ENCODE measurements at places on chromosomes 6 and 20. TPM values are rescaled to one million over a fixed set of nuclear protein-coding genes. Genes with fewer than 3 reads are reported as not detected.

HS3ST5 gene
- not detected for total RNA-seq

DNA sequence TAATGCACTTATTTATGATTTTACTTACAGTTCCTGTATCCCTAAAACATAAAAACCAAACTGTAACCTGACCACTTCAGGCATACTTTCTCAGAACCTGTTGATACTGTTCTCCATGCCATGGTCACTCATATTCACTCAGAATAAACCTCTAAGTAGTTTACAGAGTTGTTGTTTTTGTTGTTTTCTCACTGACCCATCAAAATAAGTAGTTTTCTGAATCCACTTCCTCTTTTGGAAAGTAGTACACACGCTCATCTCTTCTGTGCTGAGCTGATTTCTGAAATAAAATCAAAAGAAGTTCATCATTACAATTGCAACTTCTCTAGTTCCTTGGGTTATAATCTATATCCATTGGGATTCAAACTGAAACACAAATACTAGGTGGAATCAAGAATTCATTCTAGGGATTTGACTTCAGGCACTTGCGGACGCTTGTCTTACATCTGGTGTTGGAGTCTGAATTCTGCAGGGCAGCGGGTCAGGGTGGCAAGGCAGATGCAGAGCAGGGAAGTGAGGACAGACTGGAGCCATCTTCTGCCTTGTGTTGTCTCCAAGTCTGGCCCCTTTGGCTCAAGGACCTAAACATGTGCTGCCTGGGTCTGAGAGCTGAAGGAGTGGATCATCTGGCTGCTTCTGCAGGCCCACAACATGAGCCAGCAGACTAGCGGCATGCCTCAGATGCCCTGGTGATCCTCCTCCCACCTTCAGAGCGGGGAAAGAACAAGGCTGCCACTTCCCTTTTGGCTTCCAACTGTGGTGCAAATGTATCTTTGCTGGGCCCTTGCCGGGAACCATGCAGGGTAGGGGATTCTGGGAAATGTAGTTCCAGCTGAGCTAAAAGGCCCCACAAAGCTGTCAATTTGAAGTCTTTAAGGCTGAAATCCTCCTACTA, 167.9 kb upstream of the MYLIP start:
- DNase-seq = no peak

RAET1L gene
- not detected for total RNA-seq

DNA sequence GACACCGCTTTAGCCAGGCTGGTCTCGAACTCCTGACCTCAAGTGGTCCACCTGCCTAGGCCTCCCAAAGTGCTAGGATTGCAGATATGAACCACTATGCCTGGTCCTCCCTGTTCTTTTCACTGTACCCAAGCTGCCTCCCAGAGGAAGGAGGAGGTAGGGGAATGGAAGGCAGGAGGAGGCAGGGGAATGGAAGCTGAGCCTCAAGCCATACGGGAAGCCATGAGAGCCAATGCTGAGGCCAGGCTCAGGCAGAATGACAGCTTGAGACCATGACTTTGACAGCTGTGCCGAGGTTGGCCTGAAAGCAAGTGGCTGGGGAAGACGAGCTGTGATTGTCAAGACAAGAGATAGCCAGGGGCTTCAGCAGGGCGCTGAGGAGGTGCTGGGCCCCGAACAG, 13.6 kb upstream of the ZNF335 start:
- DNase-seq = no peak

- peak; percentile 15 for DNase-seq
These were observed 36.2 kb upstream of the HMGA1 start for GRCh38 chr6:34200340-34200971.

GRCh38 chr6:4412488-4412887, 277.1 kb upstream of the ECI2 start:
- no peak for DNase-seq

MRPS26 gene
- total RNA-seq = 37.0 TPM

DNA sequence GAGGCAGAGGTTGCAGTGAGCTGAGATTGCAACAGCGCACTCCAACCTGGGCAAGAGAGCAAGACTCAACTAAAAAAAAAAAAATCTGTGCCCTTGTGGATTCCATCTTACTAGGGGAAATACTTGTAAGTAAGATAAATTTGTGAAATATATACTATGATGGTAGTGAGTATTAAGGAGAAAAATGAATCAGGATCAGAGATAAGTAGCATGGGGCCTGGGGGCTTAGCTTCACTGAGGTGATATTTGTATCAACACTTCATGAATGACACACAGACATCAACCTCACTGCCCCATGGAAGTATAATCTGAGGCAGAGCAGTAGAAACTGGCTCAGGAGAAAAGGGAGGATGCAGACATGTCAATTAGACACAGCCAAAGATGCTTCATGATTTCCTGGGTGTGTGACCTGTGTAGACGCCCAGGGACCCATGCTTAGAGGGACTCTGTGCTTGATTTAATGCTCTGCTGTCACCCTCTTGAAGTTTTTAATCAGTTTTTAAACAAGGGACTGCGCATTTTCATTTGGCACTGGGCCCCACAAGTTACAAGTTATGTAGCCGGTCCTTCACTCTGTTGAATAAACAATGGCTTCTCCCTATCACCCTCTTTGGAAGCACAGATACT, 41.9 kb downstream of the PCNA start:
- no peak for DNase-seq

GRCh38 chr6:3656076-3656475, 95.4 kb downstream of the PXDC1 start:
- no peak for DNase-seq

OPRM1 gene
- total RNA-seq = not detected

DNA sequence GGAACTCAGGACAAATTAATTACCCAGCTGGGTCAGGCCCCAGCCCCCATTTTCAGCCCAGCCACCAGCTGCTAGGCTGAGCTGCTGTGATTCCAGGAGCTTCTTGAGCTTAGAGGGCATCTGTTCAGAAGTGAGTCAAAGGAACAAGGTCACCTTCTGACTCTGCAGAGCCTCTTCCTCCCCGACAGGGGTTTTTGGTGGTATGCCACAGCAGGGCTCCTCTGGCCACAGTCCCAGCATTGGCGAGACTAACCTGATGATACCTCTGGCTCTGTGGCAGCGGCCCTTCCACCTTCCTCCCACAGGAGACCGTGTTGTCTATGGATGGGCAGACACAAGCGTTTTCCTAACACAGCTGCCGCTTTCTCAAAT, 39.7 kb downstream of the ZC3H12D start:
- DNase-seq = no peak

RNF39 gene
- not detected for total RNA-seq

DNA sequence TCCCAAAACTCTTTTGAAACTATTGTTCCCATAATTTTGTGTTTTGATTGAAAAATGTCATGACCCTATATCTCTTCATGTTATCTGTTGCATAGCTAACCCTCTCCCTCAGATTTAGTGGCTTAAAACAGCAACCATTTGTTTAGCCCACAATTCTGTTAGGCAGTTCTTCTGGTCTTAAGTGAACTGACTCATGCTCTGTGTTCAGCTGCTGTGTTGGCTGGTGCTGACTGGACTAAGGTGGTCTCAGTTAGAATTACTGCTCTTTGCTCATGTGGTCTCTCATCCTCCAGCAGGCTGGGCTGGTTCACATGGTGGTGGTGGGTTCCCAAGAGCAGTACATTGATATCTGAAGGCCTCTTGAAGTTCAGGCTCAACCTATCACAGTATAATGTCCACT, 80.8 kb downstream of the KHDC1L start:
- DNase-seq = no peak

SRMS gene
- total RNA-seq = not detected

SLPI gene
- 0.17 TPM for total RNA-seq

ZHX3 gene
- 27.7 TPM for total RNA-seq

TLDC2 gene
- total RNA-seq = under 0.01 TPM

GRCh38 chr6:158072083-158072721, 90.5 kb downstream of the SYNJ2 start:
- peak; percentile 81 for DNase-seq

CST2 gene
- total RNA-seq = not detected

TMEM217 gene
- 4.0 TPM for total RNA-seq

IL22RA2 gene
- not detected for total RNA-seq

GSTA1 gene
- under 0.01 TPM for total RNA-seq

- DNase-seq = no peak
These were observed 12.4 kb upstream of the MYL9 start for GRCh38 chr20:36528875-36529417.

DNA sequence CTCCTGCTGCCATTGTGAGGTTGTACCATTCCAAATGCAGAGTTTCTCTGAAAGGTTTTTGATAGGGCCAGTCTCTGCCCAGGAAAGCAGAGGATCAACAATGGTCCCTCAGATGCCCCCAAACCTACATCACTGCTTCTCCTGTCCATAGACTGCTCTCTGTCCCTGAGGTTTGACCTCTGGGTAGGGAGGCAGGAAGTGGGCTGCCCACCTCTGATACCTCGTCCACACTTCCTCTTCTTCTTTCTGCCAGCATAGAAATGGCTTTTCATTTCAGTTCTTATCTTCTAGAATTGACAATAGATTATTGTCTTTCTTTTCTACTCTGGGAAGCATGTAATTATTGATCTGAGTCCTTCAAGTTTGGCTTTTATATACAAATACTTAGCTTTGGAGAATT, 170.6 kb downstream of the TRMT11 start:
- no peak for DNase-seq

DNA sequence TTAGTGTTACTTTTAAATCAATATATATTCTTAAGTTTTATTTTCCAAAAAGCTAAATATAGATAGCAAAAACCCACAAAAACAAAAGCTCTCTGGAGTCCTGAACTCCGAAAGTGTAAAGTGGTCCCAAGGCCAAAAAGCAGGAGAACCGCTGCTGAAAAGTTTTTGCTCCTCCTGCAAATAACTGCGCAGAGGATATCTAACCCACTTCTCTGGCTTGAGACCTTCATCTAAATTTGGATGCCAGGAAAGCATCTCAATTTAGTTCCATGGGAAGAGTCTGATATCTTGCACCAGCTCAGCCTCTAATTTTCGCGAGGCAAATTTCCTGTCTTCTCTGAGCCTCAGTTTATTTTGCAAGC, 523 bp downstream of the MRPS10 start:
- no peak for DNase-seq

RIMS4 gene
- total RNA-seq = under 0.01 TPM

DNA sequence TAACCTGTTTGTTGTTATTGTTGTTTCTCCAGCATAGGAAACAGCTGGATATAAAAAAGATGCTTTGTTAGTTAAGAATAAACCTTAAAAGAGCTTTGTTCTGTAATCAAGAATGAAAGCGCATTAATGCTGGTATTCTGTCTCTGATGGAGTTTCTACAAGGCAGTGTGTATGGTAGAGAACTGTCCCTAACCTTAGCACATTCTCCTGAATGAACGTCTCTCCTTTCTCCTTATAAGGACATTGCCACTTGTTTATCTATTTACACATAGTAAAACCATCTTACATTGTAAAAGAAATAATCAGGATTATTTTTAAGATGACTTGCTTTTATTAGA, 33.8 kb upstream of the LCA5 start:
- no peak for DNase-seq

TRIM26 gene
- total RNA-seq = 22.5 TPM

DNA sequence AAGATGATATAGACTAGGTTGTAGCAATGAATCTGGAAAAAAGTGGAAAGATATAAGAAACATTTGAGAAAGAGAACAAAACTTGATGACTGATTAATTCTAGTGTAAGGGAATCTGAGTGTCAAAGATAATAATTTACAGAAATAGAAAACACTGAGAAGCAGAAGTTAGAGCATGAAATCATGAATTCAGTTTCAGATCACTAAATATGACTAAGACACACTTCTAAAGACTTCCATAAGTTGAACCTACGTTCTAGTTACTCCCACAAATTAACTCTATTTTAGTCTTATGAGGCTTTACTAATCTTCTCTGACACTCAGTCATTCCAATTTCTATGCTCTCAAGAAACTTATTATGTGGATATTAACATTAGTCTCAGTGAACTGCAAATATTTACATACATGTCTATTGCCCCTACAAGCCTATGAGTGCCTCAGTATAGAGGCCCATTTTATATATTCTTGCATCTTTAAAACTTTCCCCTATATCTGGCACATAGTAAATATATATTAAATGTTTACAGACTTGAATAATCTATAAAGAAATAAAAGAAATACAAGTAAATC, 30.4 kb downstream of the IBTK start:
- DNase-seq = no peak

DNA sequence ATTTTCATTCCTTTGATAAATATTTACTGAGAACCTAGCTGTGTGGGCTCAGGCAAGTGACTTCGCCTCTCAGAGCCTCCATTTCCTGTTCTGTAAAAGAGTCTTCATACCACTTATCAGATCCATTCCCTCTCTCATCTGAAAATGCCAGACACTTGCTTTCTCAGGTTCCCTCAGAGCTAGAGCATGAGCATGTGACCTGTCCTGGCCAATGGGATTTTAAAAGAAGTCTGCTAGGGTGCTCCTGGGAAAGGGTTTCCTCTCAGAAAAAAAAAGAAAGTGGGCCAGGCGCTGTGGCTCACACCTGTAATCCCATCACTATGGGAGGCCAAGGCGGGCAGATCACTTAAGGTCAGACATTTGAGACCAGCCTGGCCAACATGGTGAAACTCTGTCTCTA, 5.3 kb downstream of the KCNB1 start:
- DNase-seq = no peak

Measured in fibroblast of lung (primary cell).